ENCODE measurements at places on chromosomes 16 and 17. TPM values are rescaled to one million over a fixed set of nuclear protein-coding genes. Genes with fewer than 3 reads are reported as not detected.
A peak's percentile ranks its signal among the peaks of the same experiment; 100 is the strongest.

The KRT9 gene
- not detected for total RNA-seq

The LLGL2 gene
- 19.8 TPM for total RNA-seq

DNA sequence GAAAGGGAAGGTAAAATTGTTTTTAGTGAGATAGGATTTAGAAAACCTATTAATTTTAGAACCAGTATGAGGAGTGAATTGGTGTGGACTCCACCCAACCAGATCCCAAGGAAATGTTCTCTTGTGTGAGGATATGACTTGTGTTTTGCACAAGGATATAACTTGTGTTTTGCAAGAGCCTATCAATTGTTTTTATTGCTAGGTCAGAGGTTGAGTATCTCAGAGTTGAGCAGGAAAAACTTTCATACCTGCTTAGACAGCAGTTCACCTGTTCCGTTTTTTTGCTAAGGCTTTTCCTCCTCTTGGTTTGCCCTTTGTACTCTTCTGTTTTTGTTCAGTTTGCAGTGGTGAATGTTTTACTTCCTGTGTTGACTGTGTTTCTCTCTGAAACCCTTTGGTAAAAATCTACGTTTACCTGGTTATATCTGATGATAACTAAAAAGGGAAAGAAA is 5.1 kb downstream of the NBR1 start:
- DNase-seq, result no peak

DNA sequence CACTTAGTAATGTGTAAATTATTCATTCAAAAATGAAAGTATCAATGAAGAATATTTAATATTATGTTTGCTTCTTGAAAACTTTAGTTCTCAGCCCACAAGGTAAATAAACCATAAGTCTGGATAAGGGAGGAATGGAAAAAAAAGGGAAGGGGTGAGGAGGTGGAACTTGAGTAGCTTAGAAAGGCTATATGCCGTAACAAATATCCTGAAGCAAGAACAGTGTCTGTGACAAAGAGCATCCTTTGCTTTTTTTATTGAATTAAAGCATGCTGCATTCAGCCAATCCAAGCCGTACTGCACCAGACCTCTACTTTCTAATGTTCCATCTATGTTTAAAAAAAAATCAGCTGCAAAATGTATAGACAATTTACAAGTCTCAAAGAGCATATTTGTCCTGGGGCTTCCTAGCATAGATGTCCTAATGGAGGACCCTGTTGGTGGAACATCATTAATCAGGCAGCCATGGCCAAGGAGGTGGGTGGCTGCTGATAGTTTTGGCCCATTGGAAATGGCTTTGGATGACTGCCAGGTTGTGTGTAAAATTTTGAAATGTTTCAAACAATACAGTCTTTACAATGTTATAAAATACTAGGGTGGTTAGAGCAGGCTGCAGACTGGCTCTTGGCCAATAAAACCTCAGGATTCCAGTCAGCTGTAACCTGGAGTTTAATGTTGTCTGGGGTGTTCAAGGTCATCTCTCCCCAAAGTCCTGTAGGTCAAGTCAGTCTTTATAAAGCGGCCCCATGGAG is 895.8 kb upstream of the SOX9 start:
- DNase-seq, result no peak

GRCh38 chr17:743139-743538 is 8.9 kb downstream of the GEMIN4 start:
- DNase-seq, result no peak

DNA sequence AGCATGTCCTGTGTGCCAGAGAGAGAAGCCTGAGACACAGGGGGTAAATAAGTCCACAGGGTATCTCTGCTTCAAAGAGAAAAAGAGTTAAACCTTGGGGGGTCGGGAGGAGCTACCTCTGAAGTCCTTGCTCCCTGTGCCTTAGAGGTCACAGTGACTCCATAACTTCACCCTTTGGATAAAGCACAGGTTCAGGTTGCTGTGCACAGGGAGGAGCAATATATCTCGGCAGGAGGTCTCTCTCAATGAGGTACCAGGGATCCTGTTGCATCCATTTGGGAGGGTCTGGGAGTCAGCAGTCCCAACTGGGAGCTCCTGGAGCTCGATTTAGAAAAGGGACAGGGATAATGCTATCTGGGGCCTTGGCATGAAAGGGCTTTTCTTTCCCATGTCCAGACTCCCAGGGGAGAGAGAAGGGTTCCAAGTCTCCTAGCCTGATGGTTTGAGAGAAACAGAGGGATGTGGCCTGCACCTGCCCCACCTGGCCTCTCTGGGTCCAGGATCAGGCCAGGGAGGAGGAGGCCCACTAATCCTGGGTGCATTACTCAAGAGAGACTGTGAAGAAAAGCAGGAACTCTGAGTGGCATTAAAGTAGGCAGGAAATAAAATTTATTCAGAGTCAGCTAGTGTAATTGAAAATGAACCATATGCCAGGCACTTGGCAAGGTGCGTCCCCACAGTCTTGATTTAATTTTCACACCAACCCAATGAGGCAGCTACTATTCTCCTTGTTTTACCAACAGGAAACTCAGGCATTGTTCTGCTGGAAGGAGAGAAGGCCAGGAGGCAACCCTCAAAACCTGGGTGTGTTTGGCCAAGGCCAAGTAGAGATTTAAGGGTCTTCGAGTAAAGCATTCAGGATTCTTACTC is 40.7 kb downstream of the CUEDC1 start:
- DNase-seq, result no peak

DNA sequence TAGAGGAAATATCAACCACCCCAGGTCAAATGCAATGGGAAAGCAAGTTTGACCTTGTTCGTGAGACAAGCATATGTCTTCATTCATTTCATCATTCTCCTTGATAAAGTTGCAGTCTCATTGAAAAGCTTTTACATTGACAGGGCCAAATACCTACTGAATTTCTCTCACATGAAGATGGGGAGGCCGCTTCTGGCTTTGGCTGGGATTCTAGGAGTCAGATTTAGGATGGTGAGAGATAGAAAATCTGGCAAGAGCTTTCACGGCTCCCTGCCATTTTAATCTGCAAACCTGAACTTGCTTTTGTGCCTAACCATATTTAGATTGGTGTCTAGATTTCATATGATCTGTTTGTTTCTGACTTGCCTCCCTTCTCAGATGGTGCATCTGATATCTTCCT is 88.0 kb downstream of the TMEM100 start:
- no peak for DNase-seq

- DNase-seq, result no peak
These were observed 358.7 kb upstream of the CA10 start for GRCh38 chr17:52517176-52517575.

- DNase-seq, result no peak
These were observed 993.5 kb downstream of the CDH8 start for GRCh38 chr16:61042737-61043136.

- DNase-seq, result no peak
These were observed 4.9 kb downstream of the NACA2 start for GRCh38 chr17:61586031-61586566.

- no peak for DNase-seq
These were observed 3.3 kb upstream of the PRSS33 start for GRCh38 chr16:2790631-2791030.

DNA sequence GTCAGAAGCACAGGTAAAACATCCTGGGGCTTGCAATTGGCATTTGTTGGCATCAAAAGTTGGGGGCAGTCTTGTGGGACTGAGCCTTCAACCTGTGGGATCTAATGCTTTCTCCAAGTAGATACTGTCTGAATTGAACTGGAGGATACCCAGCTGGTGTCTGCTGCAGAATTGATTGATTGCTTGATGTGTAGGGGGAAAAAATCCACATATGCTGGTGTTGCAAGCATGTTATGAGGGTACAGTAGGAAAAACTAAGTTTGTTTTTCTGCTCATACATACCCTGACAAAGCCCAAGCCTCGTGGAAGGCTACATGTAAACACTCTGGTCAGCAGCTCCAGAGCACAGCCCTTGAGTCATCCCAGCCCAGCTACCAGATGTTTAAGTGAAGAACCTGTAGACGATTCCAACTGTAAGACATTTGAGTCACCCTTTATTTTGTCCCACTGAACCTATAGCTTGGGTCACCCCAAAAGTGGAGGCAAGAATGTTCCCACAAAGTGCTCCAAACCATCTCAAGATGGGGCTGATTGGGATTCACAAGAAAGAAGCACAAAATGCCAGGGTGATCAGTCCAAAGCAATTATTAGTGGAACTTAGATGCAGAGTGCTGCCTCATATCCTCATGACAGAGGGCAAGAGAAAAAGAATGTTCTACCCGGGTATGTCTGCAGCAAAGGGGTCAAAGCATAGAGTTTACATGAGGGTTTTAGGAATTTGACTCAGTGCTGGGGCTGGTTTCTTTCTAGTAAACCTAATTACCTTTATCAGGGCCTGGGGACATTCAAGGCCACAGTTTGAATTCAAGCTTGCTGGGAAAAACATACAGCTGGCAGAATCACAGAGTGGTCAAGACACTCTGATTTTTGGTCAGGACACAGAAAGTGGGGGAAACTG is 9.6 kb upstream of the APPBP2 start:
- no peak for DNase-seq

DNA sequence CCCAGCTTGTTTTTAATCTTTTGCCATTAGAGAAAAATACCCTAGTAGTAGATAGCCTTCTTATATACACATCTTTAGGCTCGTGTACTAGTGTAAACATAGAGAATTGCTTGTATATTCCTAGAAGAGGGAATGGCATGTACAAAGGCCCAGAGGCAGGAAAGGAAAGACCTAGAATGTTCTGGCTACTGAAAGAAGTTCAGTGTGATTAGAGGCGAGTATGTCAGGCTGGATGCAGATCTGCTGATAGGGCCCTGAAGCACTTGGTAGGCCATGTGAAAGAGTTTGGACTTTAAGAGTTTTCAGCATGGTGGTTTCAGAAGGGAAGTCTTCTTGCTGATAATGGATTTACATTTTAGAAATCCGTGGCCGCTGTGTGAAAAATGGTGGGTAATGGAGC is 17.4 kb downstream of the CTCF start:
- DNase-seq, result no peak

DNA sequence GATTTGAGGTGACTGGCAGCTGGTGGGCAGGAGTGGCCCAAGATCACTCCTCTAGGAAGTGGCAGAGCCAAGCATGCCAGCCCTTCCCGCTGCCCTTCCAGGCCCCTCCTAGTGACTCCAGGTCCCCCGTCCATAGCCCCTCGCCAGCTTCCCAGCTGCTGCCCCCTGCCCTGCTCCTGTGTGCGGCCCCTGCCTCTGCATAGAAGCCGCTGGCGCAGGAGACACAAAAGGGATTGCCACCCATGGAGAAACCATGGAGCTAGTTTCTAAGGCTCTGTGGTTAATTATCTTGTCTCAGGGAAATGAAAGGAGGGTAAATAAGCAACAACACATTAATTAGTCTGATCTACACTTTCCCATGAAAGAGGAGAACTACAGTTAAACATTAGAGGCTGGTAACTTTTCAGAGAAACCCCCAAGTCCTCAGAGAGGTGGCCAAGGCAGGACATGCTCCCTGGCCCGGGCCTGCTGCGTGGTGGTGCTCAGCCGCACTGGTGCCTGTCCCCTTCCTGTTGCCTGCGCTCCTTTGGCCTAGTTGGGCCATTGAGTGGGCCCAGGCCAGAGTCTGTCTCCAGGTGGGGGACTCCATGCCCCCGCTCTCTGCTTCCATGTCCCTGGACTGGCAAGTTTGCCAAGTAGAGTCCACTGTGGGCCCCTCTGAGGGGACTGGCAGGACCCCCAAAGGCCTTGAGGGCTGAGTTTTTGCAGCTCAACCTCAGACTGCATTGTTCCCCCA is 65.2 kb downstream of the PRMT7 start:
- no peak for DNase-seq

GRCh38 chr17:5418858-5419355 is 555 bp downstream of the NUP88 start:
- DNase-seq, result peak; percentile 81

DNA sequence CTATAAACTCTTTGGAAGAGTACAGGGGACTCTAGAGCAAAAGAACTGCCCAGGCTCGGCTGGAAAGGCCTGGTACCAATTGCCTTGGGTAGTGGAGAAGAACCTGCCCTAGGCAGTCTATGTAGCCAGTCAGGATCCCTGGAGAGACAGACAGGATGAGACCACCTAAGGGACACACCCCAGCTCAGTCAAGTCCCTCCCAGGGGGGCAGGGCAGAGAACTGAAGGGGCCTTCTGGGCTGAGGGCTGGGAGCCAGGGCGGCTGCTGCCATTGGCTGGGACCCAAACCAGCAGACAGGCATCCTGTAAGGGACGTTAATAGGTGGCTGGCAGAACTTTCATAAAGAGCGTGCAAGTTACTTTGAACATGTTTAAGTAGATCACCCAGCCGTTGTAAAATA is 12.8 kb upstream of the SLC38A8 start:
- DNase-seq, result no peak

DNA sequence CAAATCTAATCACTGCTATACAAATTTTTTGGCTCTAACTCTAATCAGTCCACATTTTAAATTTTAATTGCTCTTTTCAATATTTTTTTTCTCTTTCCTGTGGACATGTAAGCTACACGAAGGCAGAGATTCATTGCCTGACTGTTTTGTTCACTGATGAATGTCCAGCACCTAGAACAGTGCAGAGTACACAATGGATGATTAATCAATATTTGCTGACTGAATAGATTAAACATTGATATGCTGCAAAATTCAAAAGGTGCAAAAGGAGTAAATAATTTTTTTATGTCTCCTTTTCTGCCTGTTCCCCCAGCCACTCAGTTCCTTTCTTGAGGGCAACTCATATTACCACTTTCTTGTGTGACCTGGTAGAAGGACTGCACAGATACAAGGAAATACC is 32.8 kb downstream of the SCNN1B start:
- DNase-seq, result no peak

- DNase-seq, result no peak
These were observed 11.3 kb downstream of the RBL2 start for GRCh38 chr16:53445534-53445933.

DNA sequence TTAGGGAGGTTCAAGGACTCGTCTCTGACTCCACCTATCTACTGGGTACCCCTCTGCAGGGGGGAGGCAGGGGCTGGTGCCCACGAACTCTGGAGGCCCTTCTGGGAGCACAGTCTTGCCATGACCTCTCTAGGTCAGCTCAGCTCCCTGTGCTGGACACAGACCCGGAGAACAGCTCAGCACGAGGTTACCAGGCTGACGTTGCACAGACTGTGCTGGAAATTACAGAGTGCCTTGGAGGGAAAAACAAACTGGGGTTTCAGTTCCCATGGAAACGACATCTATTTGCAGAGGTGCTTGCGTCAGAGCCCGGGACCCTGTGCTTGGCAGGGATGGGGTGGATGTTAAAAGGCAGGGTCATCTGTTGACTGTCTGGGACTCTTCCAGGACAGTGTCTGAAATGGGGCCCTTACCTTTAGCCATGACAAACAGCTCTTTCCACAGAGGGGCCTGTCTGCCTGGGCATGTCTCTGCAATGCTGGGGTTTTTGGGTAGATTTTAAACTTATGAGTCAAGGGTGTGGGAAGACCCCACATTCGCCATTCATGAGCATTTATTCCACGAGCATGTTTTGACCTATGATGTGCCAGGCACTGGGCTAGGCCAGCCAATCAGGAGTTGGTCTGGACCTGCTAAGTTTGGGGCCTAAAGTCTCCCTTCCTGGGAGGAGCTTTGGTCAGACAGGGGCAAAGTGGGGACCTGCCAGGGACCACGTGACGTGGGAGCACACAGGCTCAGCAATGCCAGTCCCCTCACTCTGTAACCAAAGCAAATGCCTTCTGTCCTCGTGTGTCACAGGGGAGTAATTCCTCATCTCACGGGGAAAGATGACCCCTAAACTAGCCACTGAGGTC is 22.5 kb downstream of the CCR7 start:
- peak; percentile 51 for DNase-seq

Data from activated CD8-positive, alpha-beta T cell treated with anti-CD3 and anti-CD28 coated beads, Interleukin-2, amount 10 ng/mL, durations not matched to agents 7 days and 5 days (primary cell).